Body of pancreas (tissue), 4 donors: ENCODE measurements at places on chromosomes 11 and 22.
A peak's percentile ranks its signal among the peaks of the same experiment; 100 is the strongest.

- DNase-seq, result no peak
Measured at GRCh38 chr11:78202733-78203167, 14.0 kb downstream of the USP35 start.

- DNase-seq, result no peak
Measured at GRCh38 chr11:12787847-12788246, 113.6 kb downstream of the TEAD1 start.

- DNase-seq, result no peak
Measured at GRCh38 chr11:131653260-131653659, 282.8 kb downstream of the NTM start.

- DNase-seq, result peak; percentile 78
Measured at GRCh38 chr11:12218909-12219308, 108.5 kb downstream of the MICAL2 start.

- DNase-seq, result peak; percentile 82
Measured at GRCh38 chr11:128764424-128765095, 70.7 kb downstream of the FLI1 start.

GRCh38 chr11:80414181-80415165 is 973.6 kb upstream of the TENM4 start:
- DNase-seq, result no peak
